Stimulated activated CD8-positive, alpha-beta memory T cell treated with anti-CD3 and anti-CD28 coated beads, Interleukin-4, amount 100 ng/mL, for 1 hour (primary cell): ENCODE measurements at places on chromosomes 6 and 20.

- no peak for DNase-seq
Observed at GRCh38 chr6:133165235-133165634, 75.9 kb upstream of the EYA4 start.

DNA sequence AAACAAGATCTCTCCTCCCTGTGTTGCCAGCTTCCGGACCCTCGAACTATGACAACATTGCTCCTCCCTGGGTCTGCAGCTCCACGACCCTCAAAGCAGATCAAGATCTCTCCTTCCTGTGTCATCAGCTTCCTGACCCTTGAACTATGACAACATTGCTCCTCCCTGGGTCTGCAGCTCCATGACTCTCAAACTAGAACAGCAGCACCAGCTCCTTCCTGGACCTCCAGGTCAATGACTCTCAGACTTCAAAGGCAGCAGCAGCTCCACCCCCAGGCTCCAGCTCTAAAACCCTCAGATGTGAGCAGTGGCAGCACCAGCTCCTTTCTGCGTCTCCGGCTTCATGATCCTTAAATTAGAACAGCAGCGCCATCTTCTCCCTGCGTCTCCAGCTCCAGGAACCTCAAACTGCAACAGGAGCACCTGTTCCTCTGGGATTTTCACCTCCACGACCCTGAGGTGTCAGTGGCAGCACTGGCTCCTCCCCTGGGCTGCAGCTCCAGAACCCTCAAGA lies 341.0 kb upstream of the SULF2 start:
- DNase-seq, result no peak

DNA sequence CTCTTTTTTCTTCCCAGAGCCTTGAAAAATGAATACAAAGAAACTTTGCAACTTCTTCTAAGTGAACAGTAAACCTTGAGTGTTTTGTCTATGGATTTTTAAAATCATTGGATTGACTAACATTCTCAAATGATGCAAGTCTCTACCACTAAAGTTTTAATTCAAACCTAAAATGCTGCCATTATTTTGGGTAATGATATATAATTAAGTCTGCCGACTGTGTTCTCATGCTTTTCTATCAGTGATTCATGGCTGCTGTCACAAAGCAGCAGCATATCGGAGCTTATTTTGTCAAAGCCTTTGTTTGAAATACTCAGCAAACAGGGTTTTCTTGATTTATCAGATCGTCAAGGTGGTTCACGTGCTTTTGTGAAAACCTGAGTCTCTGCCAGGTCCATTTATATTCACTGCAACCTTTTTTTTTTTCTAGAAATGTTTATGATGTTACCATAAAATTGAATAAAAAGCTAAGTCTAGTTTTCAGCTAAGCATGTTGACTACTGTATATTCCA lies 96.3 kb downstream of the GJA1 start:
- DNase-seq, result no peak

DNA sequence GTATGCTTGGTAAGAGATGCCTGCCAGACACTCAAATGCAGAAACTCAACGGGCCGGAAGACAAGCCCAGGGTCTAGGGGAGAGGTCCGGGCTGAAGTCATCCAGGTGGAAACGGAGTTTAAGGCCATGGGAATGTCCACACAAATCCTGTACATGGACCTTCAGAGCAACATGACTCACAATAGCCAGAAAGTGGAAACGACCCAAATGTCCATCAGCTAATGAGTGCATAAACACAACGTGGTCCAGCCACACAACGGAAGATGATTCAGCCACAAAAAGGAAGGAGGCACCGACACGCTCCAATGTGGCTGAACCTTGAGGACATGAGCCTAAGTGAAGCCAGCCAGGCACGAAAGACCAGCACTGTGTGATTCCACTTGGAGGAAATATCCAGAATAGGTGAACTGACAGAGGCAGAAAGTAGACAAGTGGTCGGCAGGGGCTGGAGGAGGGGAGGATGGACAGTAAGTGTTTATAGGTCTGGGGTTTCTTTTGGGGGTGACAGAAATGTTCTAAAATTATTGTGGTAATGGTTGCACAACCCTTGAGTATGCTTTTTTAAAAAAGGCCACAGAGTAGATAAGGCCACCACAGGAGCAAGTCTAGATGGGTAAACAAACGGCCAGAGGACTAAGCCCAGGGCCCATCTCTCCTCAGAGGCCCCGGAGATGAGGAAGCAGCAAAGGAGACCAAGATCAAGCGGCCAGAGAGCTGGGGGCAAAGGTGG lies 105.6 kb downstream of the PREX1 start:
- no peak for DNase-seq

GRCh38 chr6:46380152-46380807 lies 111.0 kb downstream of the RCAN2 start:
- no peak for DNase-seq

DNA sequence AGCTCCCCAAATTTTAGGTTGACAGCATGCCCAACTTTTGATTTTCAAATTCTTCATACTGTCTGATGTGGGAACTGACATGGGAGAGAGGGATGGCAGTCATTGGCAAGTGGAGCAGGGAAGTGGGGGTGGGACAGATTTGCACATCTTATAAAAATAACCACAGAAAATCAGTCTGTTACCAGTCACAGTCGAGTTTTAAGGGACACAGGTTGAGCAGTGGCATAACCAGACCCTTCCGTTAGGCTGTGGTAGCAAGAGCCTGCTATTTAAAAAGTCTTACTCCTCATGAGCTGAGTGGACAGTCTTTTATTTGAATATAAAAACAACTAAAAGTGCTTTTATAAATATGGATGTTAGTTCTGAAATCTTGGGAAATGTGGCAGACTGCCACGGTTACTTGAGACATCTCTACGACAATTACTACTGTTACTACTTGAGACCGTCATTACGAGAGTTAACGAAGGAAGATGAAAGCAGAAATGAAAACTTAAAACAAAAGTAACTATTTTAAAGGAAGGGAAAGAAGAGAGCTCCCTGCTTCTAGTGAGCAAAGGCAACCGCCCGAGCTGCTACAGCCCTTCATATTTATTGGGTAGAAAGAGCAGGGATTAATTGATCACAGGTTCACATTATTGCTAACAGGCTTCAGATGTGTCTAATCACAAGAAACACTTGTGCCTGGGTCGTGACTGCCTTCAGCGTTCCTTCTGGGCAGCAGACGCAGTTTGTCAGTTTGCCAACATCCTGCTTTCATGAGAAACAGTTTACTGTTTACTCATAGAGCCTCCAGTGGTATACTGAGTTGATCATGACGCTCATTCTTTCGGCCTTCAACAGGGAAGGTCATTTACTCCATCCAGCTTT lies 71.3 kb downstream of the EFHC1 start:
- DNase-seq, result no peak

GRCh38 chr6:4967301-4968030 lies 36.4 kb downstream of the RPP40 start:
- DNase-seq, result no peak

DNA sequence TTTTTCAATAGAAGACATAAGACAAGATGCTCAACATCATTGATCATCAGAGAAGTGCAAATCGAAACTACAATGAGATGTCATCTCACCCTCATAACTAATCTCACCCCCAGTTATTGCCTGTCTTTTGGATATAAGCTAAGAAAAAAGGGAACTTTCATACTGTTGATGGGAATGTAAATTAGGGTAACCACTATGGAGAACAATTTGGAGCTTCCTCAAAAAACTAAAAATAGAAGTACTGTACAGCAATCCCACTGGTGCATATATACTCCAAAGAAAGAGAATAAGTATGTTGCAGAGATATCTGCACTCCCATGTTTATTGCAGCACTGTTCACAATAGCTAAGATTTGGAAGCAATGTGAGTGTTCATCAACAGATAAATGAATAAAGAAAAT lies 26.4 kb upstream of the PHF3 start:
- no peak for DNase-seq

DNA sequence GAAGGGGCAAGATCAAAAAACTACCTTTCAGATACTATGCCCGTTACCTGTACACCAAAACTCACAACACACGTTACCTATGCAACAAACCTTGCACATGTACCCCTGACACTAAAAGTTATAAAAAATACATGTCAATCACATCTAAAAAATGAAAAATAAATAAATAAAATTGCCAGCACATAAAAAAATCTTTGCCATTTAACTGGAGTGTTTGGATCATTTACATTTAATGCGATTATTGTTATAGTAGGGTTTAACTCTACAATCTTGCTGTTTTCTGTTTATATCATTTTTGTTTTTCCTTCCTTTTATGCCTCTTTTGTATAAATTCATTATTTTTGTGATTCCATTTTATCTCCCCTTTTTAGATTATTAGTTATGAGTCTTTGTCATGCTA lies 106.3 kb downstream of the RFX6 start:
- no peak for DNase-seq

DNA sequence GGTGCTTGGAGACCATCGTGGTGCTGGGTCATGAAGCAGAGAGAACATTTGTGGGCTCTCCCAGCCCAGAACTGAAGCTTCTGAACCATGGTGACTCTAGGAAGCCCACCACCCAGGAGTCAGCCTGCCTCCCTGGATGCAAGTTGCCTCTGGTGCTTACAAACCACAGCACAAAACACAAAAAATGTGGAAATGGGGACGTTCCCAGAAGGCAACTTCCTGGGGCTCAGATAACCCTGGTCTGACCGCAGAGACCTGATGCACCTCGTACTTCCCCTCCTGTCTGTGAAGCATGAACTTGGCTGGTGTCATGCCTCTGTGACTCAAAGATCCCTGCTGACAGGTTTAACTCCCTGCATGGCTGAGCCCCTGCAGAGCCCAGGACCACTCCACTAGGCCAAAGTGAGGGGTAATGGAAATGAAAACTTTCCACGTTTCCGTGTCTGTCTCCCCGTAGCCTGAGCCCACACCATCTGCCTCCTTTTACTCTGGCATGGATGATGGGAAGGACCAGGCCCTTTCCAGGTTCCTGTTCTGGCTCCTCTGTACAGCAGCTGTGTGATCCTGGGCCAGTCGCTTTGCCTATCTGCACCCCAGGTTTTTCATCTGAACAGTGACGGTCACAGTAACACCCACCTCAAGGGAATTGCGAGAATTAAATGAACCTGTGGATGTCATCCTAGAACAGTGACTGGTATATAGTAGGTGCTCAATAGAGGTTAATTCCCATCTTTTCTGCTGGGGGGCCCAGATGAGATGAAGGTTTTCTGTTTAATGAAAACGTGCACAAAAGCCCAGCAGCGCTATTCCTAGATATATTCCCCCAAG lies 57.7 kb downstream of the PPP1R16B start:
- DNase-seq, result no peak

DNA sequence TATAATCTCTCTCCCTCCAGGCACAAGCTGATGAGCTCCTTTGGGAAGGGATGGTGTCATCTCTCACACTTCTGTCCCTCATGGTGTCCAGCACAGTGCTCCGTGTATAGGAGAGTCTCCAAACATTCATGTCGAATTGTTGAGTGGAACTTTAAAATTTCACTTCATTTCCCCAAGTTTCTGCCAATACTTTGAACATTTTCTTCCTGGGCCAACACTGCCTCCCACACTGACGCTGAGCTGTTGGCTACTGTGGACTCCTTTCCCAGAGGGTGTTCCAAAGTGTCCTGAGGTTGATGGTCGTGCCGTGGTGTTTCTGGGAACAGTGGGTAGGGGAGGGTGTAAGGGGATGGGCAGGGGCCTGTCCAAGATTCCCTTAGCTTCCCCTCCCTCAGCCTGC lies 122.7 kb downstream of the TIAM2 start:
- no peak for DNase-seq
